Heart left ventricle (tissue), 16 donors: ENCODE measurements at places on chromosomes 13 and 19. TPM values are rescaled to one million over a fixed set of nuclear protein-coding genes. Genes with fewer than 3 reads are reported as not detected.

- DNase-seq = no peak
These were observed 6.9 kb downstream of the MYPOP start for GRCh38 chr19:45895519-45895972.

GRCh38 chr13:42001580-42001979, 40.7 kb upstream of the VWA8 start:
- DNase-seq = no peak

The SIAH3 gene
- total RNA-seq = not detected

The KCTD4 gene
- total RNA-seq = not detected

The CYP4F2 gene
- total RNA-seq = not detected

The IRS2 gene
- total RNA-seq = 14.5 TPM

GRCh38 chr19:46606019-46606418, 4.9 kb downstream of the CALM3 start:
- DNase-seq = no peak

DNA sequence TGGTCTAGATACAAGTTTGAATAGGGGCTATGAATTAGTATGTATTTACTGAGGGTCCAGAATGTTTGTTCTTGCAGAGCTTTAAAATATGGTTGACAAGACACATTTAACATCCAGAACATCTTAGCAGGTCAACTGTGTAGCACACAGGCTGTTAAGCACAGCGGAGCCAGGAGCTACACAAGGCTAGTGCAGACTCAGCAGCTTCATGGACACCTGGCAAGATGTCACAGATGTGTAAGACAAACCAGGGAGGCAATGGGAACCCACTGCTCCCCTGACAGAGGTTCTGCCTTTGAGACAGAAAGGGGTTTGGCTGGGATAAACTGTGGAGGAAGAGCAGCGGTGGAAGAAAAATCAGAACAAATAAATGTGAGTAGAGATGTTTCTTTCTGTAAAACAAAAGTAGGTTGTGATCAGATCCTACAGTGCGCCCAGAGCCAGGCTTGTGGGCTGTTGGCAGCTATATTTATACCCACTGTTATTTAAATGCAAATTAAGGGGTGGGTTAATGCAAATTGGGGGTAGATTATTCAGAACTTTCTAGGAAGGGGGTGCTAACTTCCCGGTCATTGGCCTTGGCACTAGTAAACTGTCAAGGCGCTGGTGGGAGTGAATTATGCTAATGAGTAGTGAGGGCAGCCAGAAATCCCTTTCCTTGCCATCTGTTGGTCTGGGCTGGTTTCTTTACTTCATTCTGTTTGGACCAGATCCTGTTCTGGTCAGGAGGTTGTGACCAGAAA, 33.0 kb downstream of the MIPEP start:
- no peak for DNase-seq

DNA sequence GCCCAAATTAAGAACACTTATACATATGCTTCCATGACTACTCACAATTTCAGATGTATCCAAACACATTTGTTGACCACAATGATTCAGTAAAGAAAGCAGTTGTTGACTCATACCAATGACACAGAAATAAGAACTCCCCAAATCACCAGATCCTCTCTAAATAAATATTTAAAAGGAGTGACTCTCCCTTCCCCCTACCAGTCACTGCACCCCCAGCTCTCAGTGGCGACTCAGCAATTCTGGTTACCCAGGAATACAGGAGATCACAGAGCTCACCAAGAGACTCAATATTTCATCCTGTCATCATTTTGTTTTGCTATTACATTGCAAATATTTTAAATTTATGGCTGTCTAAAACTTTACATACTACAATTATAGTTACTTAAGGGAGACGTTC, 131.5 kb downstream of the RGCC start:
- no peak for DNase-seq

The MBD3L2 gene
- not detected for total RNA-seq

The NAPSA gene
- total RNA-seq = 0.70 TPM

- DNase-seq = no peak
These were observed 66.0 kb downstream of the TEX26 start for GRCh38 chr13:30998136-30999088.

The ZNF304 gene
- 7.3 TPM for total RNA-seq

DNA sequence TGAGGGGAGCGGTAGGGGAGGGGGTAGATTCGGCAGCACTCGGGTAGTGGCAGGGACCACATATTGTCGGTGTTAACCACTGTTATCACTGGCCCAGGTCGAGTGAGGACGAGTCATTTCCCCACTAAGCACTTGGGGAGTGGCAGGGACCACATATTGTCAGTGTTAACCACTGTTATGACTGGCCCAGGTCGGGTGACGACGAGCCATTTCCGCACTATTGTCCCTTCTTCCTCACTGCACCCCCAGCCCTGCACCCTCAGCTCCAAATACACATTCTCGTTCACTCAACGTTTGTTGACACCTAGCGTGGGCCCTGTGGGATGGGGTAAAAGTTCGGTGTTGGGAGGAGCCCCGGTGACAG, 467 bp upstream of the CLN5 start:
- no peak for DNase-seq

DNA sequence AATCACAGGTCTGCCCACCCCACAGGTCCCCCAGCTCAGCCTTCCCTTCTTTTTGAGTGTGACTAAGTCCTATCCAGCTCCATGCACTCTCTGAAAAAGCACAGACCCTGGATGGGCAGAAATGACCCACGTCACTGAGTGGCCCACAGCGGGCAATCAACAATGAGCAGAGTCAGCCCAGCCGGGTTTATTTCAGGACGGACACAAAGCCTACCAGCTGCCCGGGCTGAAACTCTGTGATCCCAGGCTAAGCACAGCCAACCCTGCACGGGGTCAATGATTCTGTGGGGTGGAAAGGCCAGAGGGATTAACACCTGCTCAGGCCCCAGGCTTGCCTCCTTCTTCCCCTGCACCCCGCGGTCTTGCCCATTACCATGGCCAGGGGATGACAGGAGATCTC, 8.4 kb downstream of the NAPA start:
- no peak for DNase-seq

GRCh38 chr19:5911366-5911765, 2.7 kb upstream of the CAPS start:
- no peak for DNase-seq

DNA sequence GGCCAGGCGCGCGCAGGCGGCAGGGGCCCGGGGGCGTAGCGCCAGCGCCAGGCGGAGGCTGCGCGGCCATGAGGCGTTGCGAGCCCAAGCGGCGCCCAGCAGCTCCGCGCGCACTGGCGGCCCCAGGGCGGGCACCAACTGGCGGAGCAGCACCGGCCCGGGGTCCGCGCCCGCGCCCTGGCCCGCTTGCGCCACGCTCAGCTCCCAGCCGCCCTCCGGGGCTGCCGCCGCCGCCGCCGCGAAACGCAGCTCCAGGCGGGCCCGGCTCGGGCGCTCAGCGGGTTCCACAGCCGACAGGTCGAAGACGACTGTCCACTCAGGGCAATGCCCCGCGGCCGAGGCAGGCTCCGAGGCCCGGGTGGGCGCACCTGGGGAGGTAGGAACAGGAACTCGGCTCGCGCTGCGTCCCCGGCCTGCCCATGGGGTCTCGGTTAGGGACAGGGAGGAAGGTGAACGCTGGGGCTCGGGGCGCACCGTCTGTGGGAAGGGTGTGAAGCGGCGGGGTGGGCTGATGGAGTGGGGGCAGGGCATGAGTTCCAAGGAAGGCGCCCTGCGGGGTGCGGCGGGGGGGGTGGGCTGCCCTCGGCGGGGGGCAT, 26.8 kb downstream of the CERS1 start:
- no peak for DNase-seq

GRCh38 chr13:93948162-93948922, 531.1 kb downstream of the DCT start:
- DNase-seq = no peak
